CD4-positive, alpha-beta memory T cell (primary cell): ENCODE measurements at places on chromosomes 3 and 15. TPM values are rescaled to one million over a fixed set of nuclear protein-coding genes. Genes with fewer than 3 reads are reported as not detected.

DNA sequence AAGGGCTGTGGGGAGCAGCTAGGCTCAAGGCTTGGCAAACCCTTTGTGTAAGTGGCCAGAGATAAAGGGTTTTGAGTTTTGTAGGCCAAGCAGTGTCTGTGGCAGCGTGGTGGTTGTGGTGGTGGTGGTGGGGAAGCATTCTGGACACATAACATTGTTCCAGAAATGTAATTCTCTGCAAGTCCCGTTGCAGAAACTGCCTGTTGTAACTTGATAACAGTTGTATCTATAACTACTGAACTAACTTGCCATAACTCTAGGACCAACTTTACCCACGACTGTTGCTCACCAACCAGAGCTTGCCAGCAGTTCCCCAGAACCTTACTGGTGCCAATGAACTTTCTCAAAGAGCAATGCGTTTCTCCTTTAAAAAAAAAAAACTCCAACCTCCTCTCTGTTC lies 18.1 kb upstream of the TMEM40 start:
- no peak for DNase-seq

The SAMMSON gene
- not detected for polyA plus RNA-seq

GRCh38 chr15:88178631-88179030 lies 77.9 kb downstream of the NTRK3 start:
- DNase-seq = no peak

The TIPARP gene
- polyA plus RNA-seq = 28.1 TPM

DNA sequence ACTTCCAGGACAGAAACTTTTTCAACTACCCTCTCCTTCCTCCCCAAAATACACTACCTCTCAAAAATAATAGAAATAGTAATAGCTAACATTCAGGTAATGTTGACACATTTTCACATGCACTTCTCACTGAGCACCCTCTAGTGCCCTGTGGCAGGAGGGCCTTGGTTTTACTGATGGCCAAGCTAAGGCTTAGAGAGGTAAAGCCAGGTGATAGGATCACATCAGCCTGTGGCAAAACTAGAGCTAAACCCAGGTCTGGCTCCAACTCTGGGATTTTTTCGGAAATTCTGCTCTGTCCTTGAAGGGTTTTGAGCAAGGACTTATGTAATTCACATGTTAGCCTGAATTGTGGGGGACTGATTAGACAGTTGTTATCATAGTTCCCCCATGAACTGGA lies 922 bp upstream of the TAMM41 start:
- DNase-seq = peak; percentile 11

- DNase-seq = no peak
Observed at GRCh38 chr15:85421116-85421925, 40.9 kb downstream of the AKAP13 start.

The TMEM212 gene
- not detected for polyA plus RNA-seq

DNA sequence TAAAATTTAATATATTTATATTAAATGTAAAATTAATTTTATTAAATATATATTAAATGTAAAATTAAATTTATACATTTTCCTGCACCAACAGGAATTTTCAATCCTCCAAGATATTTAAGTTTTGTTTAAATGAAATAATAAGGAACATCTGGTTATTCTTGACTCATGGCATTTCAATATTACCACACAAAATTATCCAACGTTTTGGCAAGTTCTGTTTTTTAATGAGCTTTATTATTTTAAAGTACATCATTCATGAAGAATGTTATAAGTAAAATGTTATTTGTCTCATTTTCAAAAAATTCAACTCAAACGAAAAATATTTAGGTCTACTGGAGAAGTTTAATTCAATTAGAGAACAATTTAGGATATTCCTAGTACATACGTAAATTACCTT lies 811.4 kb downstream of the NAALADL2 start:
- no peak for DNase-seq

The MUC13 gene
- not detected for polyA plus RNA-seq

- DNase-seq = no peak
Observed at GRCh38 chr3:196706731-196707130, 5.3 kb downstream of the CEP19 start.

- DNase-seq = no peak
Observed at GRCh38 chr3:46907271-46907670, 29.8 kb downstream of the PTH1R start.

The CHRNA5 gene
- polyA plus RNA-seq = 0.07 TPM

The C3orf52 gene
- polyA plus RNA-seq = 0.47 TPM

DNA sequence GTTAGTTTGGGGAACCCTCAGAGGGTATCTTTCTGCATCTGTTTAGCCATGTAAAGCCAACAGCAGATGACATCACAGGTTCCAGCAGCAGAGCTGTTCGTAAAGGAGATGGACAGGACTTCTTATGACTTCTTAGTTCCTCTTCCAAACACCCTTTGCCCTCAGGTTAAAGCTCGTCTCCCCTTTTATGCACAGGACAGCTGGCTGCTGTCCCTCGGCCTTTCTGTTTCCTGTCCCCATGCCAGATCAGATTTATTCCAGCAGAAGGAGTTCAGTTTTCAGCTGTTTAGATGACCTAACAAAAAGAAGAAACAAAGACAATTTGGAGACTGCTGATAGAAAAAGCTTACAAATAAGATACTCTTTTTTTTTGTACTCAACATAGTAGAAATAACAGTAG lies 45.1 kb downstream of the SEC22A start:
- no peak for DNase-seq

DNA sequence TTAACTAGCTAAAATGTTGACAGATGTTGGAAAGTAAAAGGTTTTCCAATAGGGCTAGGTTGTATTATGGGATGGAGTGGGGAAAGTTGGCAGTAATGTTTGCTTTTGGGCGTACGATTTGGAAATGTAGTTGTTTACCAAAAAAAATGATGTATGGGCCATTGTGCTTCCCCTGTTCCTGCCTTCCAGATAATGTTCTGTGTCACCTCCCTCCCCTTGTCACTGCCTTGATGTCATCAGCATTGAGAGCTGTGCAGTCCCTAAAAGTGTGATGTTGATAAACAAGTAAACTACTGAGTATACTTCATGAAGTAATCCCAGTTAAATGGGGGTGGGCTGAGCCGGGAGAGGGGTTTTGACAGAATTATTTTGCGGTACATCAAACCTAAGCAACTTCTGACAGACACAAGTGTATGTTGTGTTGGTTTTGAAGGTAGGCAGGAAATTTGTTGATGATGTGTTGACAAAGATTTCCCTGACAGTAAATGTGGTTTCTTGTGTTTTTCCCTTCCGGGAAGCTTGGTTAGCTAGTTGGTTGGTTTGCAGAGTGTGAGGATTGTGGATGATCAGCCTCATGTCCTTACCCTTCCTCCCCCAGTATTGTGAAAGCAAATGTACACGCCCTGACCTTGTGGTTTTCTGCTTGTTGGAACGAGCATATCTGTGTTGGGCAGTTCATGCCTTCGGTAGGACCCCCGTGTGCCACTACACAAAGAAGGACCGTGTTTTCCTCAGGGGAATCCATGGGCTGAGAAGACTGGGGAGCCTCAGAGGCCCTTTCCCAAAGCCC lies 87.3 kb downstream of the PGPEP1L start:
- DNase-seq = no peak

The SCAMP5 gene
- polyA plus RNA-seq = not detected

- no peak for DNase-seq
Observed at GRCh38 chr3:45261333-45262110, 35.4 kb upstream of the TMEM158 start.

- no peak for DNase-seq
Observed at GRCh38 chr3:108918866-108919265, 34.8 kb downstream of the GUCA1C start.

The CD200R1 gene
- 27.6 TPM for polyA plus RNA-seq

The GATM gene
- not detected for polyA plus RNA-seq

DNA sequence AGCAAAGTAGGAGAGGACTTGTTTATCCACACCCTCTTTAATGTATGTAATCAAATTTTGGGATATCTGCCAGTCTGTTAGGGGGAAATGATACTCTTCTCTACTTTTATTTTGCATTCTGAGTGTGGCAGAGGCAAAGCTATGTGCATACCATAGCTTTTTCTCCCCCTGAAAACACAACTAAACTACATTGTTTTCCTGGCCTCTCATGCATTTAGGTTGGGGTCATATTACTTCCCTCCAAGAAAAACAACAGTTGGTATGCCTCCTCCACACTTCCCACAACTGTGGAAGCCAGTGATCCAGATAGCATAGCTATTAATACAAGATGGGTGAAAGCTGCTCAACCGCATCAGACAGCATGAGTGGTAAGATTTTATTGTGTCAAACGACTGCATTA lies 6.9 kb downstream of the RPL15 start:
- no peak for DNase-seq

The TATDN2 gene
- polyA plus RNA-seq = 20.1 TPM

DNA sequence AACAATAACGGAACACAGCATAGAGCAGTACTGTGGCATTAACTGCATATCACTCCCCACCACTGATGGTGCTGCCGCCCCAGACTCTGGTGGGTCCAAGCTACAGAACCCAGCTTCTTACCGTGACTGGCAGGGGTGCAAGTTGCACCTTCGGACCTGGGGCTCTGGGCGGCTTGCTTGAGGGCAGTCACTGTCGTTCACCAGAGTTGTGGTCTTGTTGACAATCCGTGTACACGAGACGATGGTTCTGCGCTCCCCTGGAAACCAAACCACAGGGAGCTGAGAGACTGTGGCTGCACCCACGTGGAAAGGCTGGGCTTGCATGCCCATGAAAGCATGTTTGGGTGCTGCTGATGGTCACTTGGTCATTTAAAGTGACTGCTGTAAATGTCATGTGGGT lies 293.0 kb downstream of the ADAMTS17 start:
- no peak for DNase-seq

GRCh38 chr3:107578091-107578490 lies 55.3 kb downstream of the BBX start:
- no peak for DNase-seq

DNA sequence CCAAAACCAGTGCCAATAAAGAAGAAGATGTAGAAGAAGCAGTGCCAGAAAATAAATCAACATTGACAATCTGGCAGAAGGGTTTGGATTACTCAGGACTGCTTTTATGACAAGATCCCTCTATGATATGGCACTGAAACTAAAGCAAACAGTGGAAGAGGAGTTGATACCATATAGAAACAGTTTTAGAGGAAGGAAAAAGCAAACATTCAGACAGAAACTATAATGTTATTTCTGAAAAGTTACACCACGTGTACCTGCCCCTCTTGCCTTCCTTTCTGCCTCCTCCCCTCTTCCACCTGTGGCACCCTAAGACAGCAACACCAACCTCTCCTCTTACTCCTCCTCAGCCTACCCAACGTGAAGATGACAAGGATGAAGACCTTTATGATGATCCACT lies 63.0 kb downstream of the SFMBT1 start:
- no peak for DNase-seq

GRCh38 chr15:80331886-80332406 lies 72.2 kb upstream of the ARNT2 start:
- no peak for DNase-seq

GRCh38 chr15:81222007-81222406 lies 25.3 kb downstream of the IL16 start:
- no peak for DNase-seq

DNA sequence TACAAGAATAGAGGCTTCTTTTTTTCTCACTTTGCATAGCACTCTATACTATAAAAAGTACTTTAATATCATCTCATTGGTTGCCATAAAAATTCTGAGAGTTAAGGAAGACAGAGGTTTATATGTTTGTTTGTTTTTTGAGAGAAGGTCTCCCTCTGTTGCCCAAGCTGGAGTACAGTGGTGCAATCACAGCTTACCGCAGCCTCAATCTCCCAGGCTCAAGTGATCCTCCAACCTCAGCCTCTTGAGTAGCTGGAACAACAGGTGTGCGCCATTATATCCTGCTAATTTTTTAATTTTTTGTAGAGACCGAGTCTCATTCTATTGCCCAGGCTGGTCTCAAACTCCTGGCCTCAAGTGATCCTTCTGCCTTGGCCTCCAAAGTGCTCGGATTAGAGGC lies 250.2 kb downstream of the LPP start:
- DNase-seq = no peak

DNA sequence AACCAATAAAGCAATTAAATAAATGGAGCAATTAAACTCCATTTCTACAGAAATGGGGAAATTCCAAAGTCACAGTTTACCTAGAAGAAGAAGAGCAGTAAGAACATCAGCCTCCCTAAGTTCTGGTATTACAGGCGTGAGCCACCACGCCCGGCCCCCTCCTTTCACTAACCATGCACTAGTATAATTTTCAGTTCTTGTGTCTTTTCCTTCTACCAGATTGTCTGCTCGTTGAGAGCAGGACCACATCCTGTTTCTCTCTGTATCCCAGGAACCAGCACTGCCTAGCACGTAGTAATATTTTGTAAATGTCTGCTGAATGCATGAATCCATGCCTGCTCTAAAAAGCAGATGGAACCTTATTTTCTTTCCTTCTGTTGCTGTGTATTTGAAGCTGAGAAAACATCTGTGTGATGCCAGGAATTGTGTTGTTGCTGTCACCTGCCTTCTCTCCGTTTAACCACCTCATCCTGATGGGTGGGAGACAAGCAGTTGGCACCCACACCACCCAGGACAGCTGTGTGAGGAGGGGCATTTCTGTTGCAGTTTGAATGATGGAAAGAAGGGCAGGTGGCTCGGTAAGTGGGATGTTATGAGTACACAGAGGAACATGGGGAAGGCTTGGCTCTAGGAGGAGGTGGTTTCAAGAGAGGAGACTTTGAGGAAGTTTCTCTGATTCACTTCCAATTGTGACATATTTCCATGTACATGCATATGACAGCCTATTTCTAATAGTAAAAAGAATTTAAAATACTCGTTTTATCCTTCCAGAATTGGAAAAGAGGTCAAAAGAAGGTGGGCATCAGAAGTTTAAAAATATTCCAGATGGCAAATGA lies 30.1 kb downstream of the PXYLP1 start:
- DNase-seq = no peak

The CHRD gene
- polyA plus RNA-seq = not detected

The HCLS1 gene
- 441 TPM for polyA plus RNA-seq

GRCh38 chr3:98553021-98553563 lies 21.3 kb downstream of the GPR15 start:
- no peak for DNase-seq

DNA sequence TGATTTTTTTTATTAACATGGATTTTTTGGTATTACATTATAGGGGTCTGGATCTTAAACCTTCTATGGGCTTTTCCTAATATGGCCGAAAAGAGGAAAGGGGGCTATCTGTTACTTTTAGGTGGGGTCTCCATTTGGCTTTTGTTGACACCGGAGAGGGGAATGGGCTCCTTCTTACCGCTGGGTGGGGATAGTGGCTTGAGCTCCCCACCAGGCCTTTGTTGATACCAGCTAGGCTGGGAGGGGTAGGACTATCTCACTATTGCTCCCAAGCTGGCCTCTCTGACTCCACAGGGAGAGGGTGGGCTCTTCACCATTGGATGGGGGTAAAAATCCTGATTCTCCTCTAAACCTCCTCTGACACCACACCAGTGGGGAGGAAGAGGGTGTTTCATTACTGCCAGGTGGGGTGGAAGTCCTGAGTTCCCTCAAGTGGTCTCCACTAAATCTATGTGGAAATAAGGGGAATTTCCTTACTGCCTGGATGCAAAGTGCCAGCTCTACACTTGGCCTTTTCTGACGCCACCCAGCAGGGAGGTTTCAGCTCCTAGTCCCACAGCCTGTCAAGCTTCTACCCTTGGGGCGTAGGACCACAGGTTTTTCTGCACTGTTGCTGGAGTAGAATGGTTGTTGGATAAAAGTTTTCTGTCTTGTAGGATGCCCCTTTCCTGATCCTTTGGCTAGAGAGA lies 572.3 kb downstream of the MAGI1 start:
- DNase-seq = no peak

The JAGN1 gene
- polyA plus RNA-seq = 48.3 TPM

GRCh38 chr15:40931300-40932142 lies 2.4 kb downstream of the DLL4 start:
- DNase-seq = no peak
